B cell (primary cell): ENCODE measurements at places on chromosomes 16 and 17. TPM values are rescaled to one million over a fixed set of nuclear protein-coding genes. Genes with fewer than 3 reads are reported as not detected.

The PIMREG gene
- polyA plus RNA-seq, result 0.21 and 0.33 TPM in 2 replicates

The STH gene
- not detected in 2 replicates for polyA plus RNA-seq

The SLC5A2 gene
- polyA plus RNA-seq, result 0.43 and 0.69 TPM in 2 replicates

The UTS2R gene
- polyA plus RNA-seq, result 0.86 and 0.88 TPM in 2 replicates

The RASD1 gene
- polyA plus RNA-seq, result 0.82 and 0.95 TPM in 2 replicates

The RDM1 gene
- not detected in 2 replicates for polyA plus RNA-seq

The VAMP2 gene
- 209 and 291 TPM in 2 replicates for polyA plus RNA-seq

The PMFBP1 gene
- 1.2 and 1.9 TPM in 2 replicates for polyA plus RNA-seq

The SHISA6 gene
- polyA plus RNA-seq, result not detected in 2 replicates

The ADAP2 gene
- polyA plus RNA-seq, result 8.5 and 166 TPM in 2 replicates

The CBX2 gene
- 0.09 and 0.10 TPM in 2 replicates for polyA plus RNA-seq

The TEKT1 gene
- polyA plus RNA-seq, result not detected in 2 replicates

The FLYWCH2 gene
- 18.7 and 24.1 TPM in 2 replicates for polyA plus RNA-seq

The CSH1 gene
- polyA plus RNA-seq, result not detected in 2 replicates

The SCGB1C2 gene
- not detected in 2 replicates for polyA plus RNA-seq

The HOXB9 gene
- 0.04 and 0.07 TPM in 2 replicates for polyA plus RNA-seq

The SULT1A3 gene
- polyA plus RNA-seq, result 31.9 and 33.2 TPM in 2 replicates

The PRM2 gene
- polyA plus RNA-seq, result not detected in 2 replicates

The BRIP1 gene
- polyA plus RNA-seq, result 0.69 and 0.89 TPM in 2 replicates
